ENCODE measurements at places on chromosomes 7 and 10.

DNA sequence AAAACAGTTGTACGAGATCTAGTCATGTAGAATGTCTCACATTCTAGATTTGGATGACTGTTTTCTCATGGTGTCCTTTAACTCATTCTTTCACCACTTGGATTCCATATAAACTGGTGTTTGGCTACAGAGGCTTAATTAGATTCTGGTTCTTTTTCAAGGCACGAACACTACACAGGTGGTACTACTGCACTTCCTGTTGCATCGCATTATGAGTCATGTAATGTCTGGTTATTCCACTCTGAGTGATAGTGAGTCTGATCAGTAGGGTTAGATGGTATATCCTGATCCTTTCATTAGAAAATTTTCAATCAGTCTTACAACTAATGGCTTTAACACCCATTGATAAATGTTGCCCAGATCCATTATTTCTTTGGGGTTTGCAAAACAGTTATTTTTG is 11.2 kb upstream of the AKAP9 start:
- DNase-seq = no peak

DNA sequence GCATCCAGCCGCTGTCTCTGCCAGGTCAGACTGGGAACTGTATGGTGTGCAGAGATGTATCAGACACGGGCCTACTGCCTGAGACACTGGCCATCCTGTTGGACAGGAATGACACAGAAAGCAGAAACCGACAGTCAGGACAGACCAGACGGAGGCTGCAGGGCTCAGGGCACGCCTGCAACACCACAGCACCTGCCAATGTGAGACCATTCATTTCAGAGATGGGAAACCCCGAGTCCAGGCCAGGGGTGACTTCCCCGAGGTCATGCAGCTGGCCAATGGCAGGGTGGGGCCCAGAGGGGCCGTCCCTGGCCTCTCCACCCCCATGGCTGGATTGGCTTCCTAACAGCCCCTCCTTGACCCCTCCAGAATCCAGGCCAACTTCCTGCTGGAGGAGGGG is 34.7 kb downstream of the GRID1 start:
- DNase-seq = no peak

GRCh38 chr7:50208378-50208982 is 96.0 kb upstream of the IKZF1 start:
- no peak for DNase-seq

DNA sequence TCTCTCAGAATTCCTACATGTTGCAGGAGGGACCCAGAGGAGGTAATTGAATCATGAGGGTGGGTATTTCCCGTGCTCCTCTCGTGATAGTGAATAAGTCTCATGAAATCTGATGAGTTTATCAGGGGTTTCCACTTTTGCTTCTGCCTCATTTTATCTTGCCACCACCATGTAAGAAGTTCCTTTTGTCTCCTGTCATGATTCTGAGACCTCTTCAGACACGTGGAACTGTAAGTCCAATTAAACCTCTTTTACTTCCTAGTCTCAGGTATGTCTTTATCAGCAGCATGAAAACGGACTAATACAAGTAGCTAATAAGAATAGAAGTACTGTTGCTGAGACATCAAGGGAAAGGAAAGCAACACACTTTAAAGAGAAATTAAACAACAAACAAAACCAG is 143.4 kb downstream of the CCDC71L start:
- DNase-seq = no peak

DNA sequence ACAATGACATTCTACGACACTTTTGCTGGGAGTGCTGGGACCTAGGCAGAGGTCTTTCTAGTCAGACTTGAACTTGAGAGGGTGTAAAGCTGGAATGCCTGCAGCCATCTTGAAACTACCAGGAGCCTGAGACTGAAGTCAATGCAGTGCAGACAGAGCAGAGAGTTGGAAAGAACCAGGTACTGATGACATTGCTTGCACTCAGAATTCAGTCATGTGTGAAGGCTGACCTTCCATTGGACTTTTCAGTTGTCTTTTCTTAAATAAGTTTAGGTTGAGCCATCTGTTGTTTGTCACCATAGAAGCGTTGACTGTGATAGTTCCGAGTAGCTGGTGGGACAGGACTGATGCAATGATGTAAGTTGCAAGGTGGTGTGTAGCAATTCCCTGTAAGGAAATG is 3.1 kb upstream of the PLPP4 start:
- no peak for DNase-seq

GRCh38 chr10:23918090-23918723 is 290.7 kb upstream of the KIAA1217 start:
- no peak for DNase-seq

DNA sequence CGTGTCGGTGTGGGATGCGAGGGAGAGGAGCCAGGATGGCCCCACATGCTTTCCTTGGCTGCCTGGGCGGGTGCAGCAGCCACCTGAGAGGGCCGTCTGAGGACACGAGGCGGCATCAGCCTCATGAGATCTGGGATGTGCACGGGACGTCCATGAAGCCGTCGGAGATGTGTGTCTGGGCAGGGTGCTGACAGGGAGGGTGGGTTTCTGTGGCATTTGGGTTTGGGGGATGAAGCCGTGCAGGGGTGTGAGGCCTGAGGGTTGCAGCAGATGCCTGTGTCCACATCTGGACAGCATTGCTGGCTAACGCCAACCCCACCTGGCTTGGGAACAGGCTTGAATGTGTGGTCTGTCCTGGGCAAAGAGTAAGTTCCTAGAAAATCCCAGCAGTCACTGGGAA is 179.5 kb downstream of the DNAJB6 start:
- no peak for DNase-seq

DNA sequence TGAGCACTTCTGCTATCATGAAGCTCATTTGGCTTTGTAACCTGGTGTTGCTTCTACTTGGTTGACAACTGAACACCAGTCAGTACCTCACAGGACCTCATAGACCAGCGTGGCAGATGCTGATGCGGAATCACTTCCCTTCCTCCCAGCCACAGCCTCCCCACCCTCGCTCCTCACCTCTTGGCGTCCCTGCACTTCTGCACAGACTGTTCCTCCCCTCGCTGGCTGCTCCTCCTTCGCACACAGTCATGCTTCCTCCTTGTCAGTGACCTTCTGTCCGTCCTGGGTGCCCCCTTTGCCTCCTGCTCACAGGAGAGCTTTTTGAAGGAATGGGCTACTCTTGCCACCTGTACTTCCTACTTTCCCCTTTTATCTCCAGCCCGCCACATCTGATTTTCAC is 61.4 kb upstream of the CTBP2 start:
- DNase-seq = no peak

DNA sequence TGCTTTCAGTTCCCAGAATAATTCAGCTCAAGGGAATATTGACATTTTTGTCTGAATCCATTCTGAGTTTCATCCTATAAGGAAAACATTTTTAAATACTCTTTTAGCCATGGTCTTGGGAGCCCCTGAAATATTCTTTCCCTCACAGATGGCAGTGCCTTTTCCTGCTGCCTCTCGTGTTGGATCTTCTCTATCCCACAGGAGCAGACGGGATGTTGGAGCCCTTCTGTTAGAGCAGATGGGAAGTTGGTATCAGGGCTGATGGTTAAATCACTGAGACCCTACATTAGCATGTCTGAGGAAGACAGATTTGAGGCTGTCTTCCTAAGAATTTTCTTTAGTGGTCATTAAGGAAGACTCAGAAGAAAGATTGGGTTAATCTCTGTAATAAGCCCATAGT is 737.8 kb downstream of the LRMDA start:
- DNase-seq = no peak

GRCh38 chr7:104341546-104341945 is 13.1 kb downstream of the LHFPL3 start:
- DNase-seq = no peak

DNA sequence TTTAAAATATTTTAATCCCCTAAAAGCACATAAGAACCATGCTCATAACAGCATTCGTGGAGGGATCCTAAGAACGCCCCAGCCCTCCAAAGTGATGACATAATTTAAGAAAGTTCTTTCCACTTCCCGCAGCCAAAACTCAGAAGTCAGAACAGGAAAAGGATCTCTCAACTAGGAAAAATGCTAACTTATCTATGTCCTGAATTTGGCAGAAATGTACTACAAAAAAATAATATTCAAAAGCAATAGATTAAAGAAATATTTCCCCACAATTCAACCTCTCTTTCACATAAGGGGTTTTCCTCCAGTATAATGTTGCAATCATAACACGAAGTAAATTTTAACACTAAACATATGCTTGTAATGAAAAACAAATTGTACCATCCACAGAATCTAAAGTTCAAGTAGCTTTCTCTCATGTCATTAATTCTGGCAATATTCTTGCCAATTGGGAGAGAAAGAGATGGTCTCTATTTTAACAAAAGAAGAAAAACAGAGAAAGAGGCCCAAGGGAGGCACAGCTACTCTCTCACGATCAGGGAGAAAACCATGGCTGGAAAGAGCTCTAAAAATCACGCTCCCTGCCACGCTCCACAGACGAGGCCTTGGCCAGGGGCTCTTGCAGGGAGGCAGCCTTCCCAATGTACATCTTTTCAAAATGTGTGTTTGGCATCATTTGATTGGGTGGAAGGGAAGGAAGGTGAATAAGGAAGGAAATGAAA is 22.9 kb downstream of the ASB13 start:
- DNase-seq = peak; percentile 77

GRCh38 chr10:94762393-94762792 is at the start of gene CYP2C19:
TSS of gene CYP2C19 (plus strand) at chr10:94762681. CDS start at chr10:94762706, 25 bp downstream.
- DNase-seq = no peak

- DNase-seq = no peak
Measured at GRCh38 chr10:112945811-112946210, 4.2 kb upstream of the TCF7L2 start.

GRCh38 chr7:157445246-157445955 is 108.6 kb downstream of the DNAJB6 start:
- no peak for DNase-seq

- DNase-seq = no peak
Measured at GRCh38 chr7:43769791-43770465, 11.4 kb downstream of the BLVRA start.

DNA sequence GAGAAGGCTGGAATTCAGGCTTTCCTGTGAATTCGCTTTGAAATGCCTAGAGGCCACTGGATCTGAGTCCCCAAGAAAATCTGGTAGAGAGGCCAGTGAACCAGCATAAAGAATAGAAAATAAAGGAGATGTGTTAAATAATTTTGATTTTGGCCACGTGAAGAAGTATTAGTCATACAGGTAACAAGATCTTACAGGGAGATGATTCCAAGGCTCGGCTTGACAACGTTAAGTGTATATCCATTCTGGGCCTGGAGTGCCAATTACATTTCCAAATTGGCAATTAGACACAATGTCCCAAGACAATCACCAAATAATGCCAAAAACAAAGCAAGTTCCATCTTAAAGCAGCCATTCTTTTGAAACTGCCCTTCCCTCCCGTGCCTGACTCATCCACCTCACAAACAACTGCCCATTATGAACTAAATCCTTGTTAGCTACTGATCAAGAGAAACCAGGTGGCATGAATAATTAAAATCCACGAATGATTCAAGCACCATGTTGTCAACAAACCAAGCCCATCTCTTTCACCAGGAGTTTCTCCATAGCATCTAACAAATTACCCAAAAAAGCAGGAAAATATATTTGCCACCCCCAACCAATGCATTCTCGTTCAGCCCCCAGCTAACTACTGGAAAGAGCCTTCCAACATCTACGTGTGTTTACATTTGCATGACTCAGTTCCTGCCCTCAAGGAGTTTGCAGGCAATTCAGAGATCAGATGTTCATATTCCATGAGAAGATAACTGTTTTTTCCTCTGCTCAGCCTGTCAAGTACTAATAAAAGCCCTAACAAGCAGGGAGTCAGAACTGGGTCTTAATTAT is 8.5 kb downstream of the KCNMA1 start:
- no peak for DNase-seq

DNA sequence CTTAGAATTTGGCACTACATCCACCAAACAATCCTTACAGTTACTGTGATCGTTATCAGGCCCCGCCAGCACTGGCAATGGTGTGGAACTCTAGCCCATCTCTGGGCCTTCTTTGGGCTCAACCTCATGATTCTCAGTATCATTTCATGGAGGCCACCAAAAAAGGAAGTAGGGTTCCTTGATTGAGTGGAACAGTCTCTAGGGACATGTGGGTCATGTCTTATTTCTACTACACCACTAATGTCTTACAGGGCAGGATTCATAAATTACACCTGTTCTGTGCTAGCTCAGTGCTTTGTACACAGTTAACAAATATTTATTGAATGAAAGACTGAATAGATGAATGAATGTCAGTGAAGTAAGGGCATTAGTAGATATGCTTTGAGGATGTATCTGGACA is 53.9 kb downstream of the AP3M1 start:
- no peak for DNase-seq

DNA sequence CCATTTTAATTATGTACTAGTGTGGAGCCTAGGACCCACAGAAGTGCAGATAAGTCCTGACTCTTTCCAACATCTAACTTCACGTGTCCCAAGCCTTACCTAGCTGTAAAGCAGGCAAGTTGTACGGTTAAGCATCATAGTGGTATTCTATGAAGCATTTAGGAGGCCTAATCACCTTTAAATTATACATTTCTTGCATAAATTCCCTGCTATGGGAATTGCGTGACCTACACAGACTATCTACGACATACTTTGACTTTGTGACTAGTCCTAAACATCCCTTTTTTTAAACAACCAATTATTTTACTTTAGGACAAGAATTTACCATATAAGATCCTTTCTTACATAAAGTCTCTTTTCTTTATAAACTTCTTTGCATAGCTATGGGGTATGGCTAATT is 37.7 kb upstream of the LRGUK start:
- DNase-seq = no peak

GRCh38 chr10:117662126-117662525 is 119.6 kb downstream of the EMX2 start:
- DNase-seq = peak; percentile 86

GRCh38 chr10:19998482-19998881 is 182.2 kb downstream of the PLXDC2 start:
- no peak for DNase-seq

- no peak for DNase-seq
Measured at GRCh38 chr7:126398851-126399529, 853.8 kb downstream of the GRM8 start.

GRCh38 chr10:50316695-50317648 is 65.7 kb upstream of the ASAH2 start:
- DNase-seq = no peak

GRCh38 chr7:112699725-112700513 is 90.3 kb downstream of the TMEM168 start:
- DNase-seq = no peak

DNA sequence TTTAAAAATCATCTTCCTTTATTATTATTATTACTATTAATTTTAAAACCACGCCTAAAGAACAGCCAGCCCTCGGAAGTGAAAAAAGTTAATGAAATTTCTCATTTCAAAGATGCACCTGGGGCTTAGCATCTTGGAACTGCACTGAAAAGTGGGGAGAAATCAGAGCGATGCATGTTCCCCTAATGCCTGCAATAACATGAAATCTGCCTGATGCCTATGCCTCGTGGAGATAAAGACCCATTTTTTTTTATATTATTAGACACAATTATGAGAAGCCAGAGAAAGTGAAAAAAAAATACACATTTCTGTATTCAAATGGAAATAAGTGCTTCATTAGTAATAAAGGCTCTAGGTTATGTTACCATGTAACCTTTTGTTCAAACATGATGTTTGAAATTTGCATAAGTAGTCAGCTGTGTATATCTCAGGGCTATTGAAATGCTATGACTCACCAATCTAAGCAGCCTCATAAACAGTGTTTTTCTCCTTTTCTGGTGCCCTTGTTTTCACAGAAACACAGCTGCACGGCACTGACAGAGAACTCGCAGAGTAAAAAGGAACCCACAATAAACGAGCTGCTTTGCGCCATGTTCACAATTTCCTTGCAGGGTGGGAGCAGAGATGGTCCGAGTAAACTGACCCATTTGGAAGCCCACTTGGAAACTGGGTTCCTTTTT is 175.8 kb upstream of the PRKCQ start:
- peak; percentile 50 for DNase-seq

All from AG10803 (cell line).